ENCODE measurements at places on chromosomes 4 and X. TPM values are rescaled to one million over a fixed set of nuclear protein-coding genes. Genes with fewer than 3 reads are reported as not detected.

DNA sequence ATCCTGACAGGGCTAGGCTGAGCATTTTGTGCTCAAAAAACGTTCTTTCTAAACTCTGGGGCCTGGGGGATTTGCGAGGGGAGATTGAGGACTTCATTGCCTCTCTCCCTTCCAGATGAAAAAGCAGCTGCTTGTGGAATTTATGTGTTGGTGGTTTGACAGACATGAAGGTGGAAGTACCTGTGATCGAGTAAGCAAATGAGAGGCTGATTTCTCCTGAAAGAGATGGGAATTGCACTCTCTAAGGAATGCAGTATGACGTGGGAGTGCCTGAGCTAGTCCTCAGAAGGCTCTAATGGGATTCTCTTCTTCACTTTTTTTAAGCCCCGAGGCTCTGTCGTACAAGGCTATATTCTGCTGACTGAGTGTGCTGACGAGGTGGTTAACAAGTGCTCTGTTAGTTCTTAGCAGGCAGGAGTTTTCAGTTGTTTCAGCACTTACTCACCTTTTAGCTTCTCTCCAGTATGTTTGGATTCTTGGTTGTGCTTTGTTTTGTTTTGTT, 426.8 kb upstream of the CNKSR2 start:
- no peak for DNase-seq

DNA sequence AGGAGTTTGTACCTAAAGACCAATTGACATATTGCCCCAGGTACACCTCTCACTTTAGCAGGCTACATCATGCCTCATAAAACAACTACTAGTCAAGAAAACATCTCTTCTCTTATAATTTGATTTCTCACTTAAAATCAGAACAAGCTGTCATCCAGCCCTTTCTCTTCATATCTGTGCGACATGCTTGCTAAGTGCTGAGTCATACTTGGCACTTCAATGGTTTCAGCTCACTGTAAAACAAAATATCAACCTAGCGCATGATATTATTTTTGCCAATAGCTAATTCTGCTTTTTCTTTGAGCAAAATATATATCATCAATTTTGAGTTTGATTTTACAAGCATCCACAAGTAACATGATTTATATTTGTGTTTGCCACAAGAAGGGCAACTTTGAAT, 27.9 kb upstream of the FUNDC1 start:
- DNase-seq: no peak

GRCh38 chr4:8323947-8324555, 54.5 kb downstream of the HTRA3 start:
- DNase-seq: no peak

- DNase-seq: no peak
Measured at GRCh38 chrX:45063319-45064095, 137.2 kb downstream of the DIPK2B start.

DNA sequence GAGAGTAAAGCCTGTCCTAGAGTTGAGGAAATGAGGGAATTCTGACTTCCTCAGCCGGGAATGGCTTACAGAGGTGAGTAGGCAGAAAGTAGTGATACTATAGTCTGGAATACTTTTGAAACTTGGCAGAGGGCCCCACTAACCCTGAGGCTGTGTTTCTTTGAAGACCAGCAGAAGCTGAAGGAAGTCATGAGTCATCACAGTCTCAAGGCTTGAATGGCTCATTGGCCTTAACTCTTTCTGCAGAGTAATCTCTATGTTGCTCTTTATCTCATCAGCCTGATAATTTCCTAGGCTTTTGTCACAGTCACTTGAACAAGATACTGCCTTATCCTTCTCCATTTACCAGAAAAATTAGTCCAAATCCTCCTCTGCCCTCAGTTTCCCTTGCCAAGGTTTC, 80.8 kb downstream of the ANKRD50 start:
- no peak for DNase-seq

Gene SSX4
- not detected for total RNA-seq

Gene ZNF827
- total RNA-seq: 22.2 TPM

Measured in esophagus muscularis mucosa (tissue), 4 donors.